ENCODE measurements at places on chromosomes 3 and 15.

GRCh38 chr3:174863488-174863887 lies 4.4 kb downstream of the NAALADL2 start:
- no peak for DNase-seq

DNA sequence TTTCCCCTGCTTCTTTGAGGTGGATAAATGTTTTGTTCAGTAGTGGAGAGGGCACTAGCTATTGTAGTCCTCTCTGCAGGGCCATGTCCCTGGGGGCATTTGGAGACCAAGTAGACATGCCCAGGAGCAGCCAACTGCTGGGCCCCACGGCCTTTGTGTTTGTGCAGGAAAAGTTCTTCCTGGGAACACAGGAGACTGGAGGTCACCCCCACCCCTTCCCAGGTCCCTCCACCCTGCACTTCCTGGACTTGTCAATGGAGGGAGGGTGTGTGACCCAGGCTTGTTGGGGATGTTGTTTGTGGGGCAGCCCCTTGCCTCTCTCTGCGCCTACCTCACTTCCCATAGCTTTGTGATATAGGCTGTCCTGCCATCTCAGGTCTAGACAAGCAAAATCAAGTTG lies 317.0 kb upstream of the LRRFIP2 start:
- no peak for DNase-seq

DNA sequence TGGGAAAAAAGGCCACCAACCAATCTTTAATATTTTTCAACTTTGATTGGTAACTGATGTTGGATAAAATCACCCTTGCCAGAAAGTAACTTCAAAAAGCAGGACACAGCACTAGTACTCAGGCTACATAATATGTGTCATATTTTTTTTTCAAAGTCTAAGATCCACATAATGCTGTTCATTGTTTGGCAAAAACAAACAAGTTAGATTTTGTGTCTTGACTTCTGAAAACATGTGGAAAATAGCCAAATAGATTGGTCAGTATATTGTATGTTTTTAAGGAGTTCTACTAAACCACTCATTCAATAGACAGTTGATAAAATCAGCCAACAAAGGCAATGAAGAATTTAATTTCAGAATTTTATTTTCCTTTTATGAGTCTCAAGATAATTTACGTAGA lies 111.7 kb upstream of the CCDC54 start:
- DNase-seq, result no peak

- DNase-seq, result no peak
These were observed 42.3 kb downstream of the MAGEF1 start for GRCh38 chr3:184669578-184669977.

GRCh38 chr15:36769098-36769497 lies 189.7 kb downstream of the CDIN1 start:
- DNase-seq, result no peak

DNA sequence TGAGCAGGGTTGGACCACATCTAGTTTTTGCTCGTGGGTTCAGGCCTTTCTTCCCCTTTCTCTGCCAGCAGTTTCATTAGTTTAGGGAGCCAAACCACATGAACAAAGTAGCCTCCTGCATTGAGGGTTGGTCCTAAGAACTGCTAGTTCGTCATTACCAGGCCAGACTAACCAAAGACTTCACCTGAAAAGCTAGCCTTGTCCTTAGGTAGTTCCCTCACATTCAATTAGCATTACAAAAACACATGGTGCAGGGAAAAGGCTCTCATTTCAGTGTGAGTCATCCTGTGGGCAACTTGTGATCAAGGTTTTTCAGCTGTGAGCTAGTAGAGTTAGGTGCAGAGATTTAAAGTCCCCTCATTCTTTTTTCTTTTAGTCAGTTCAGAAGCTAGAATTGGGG lies 279.3 kb upstream of the CTNNB1 start:
- no peak for DNase-seq

DNA sequence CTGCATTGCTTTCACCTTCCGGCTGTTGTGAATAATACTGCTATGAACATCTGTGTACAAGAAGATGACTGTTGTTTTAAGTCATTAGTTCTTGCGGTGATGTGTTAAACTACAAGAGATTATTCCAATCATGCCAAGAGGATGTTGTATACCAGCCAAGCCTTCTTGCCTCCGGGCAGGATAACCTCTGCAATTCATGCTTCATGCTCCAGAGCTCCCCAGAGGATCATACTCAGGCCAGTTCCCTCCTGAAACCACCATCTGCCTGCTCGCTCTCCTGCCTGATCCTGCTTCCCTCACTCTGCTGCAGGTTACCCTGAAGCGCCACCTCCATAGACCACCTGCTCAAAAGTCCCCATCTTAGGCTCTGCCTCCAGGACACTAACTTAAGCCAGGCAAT lies 187.1 kb upstream of the PROK2 start:
- DNase-seq, result no peak
